ENCODE measurements at places on chromosomes 6 and 20.

- no peak for DNase-seq
These were observed 97.8 kb downstream of the NKAIN2 start for GRCh38 chr6:123901436-123901835.

- DNase-seq, result no peak
These were observed 75.6 kb upstream of the LGSN start for GRCh38 chr6:63395381-63395780.

- no peak for DNase-seq
These were observed 67.9 kb upstream of the TULP4 start for GRCh38 chr6:158244373-158244772.

DNA sequence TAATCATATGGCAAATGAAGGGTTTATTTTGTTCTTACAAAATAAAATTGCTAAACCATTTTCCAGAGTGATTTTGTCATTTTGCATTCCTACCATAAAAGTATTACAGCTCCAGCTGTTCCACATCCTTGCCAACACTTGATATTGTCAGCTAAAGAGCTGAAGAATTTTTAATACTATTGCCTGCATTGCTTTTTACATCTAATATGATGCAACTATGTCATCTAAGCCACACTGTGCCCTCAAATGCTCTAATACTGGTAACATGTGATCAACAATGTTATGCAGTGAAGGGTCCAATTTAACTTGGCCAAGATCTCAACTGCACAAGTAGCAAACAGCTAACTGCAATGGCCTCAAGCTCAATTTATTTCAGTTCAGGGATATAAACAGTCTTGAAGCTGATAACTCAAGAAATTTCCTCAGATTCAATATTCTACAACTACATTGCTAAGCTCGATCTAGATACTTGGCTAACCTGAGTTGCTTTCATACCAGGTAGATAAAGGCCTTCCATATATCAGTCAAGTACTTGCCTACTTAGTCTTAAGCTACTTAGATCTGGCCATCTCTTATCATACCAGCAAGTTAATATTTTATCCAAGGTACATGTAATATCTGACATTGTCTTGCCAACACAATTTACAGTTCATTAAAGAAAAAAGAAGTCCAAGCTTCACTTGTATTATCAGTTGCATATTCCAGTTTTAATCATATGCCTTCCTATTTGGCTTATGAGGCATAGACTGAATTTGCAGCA is 17.0 kb downstream of the AKIRIN2 start:
- no peak for DNase-seq

DNA sequence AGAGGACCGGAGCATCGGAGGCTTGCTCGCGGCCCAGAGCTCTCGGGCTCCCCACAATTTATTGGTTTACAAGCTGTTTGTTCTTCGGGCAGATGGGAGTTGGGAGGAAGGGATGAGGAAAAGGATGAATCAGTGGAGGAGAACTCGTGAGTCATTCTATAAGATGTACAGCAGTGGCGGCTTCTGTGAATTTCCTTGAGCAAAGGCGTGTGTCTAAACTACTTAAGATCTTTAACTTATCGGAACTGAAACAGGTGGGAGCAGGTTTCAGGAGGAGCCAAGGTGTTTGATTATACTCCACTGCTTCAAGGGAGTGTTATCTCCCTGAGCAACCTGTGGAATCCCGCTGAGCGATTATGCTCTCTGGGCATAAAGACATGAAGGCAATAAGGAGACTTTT is 50.5 kb upstream of the IBTK start:
- DNase-seq, result no peak

DNA sequence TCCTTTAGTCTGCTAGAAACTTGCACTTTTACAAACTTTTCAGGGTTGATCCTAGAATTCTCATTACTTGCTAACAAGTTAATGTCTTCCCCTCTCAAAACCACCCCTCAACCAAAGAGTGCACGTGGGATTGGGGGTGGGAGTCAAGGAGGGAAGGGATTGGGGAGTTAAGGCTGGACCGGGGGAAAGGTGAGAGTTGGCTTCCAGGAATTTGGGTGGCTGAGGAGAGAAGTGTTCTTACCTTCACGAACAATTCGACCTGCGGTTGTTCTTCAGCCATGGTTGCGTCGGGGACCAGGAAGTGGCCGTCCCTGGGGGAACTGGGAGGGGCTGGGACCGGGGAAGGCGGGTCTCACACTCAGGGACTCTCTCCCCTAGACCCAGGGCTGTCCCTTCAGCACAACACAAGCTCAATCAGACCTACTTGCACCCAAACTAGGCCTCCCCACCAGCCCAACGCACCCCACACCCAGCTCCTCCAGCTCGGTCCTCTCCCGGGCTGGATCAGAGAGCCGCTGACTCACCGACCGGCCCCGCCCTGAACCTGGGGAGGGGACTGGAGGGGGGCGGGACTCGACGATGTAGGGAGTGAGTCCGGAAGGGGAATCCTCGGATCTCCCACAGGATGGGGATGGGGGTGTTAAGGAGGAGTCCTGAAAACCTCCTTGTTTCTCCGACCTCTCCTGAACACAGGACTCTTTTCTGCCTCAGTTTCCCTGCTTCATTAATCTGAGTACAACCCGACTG is at the start of gene CLIC1:
CLIC1 (minus strand) TSS at position 510 of the 747 bp plus-strand sequence; CDS start at position 280, 230 bp downstream.
- DNase-seq, result no peak

- no peak for DNase-seq
These were observed 593.8 kb upstream of the NRSN1 start for GRCh38 chr6:23532227-23532626.

GRCh38 chr6:169160855-169161560 is 92.6 kb downstream of the THBS2 start:
- DNase-seq, result no peak

- DNase-seq, result no peak
These were observed 30.3 kb upstream of the GATA5 start for GRCh38 chr20:62506087-62506486.

GRCh38 chr6:11667876-11668275 is 110.7 kb downstream of the ADTRP start:
- DNase-seq, result no peak

GRCh38 chr6:157741948-157742556 is 81.0 kb upstream of the SNX9 start:
- DNase-seq, result no peak

DNA sequence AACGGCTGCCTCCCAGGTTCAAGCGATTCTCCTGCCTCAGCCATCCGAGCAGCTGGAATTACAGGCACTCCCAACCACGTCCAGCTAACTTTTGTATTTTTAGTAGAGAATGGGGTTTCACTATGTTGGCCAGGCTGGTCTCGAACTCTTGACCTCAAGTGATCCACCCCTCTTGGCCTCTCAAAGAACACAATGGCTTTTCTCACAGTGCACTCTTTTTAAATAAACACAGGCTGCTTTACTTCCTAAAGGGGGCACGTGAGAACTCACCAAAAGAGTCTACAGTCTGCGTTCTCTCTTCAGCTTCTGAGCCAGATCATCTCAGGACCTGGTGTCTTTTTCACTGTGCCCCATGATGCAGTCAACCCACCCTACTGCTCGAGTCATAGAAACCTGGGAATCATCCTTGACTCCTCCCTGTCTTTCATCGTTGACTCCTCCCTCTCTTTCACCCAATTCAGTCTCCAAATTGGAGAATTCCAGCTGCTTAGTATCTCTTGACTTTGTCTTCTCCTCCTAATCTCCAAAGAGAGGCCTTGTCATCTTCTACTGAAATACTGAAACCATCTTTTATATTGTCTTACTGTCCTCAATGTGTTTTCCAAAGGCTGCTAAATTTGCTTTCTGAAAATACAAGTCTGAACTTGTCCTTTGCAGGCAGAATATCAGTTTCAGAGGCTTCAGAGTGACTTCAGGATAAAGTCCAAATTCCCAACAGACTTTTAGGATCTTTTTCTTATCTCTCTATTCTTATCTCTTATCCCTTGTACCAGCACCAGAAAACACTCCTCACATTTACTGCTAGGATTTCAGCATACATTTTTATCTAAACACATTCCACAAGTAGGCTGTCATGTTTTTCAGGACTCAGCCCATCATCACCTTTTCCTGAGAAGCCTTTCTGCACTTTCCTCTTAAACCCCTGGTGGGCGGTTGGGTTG is 323.4 kb downstream of the SYNE1 start:
- no peak for DNase-seq

DNA sequence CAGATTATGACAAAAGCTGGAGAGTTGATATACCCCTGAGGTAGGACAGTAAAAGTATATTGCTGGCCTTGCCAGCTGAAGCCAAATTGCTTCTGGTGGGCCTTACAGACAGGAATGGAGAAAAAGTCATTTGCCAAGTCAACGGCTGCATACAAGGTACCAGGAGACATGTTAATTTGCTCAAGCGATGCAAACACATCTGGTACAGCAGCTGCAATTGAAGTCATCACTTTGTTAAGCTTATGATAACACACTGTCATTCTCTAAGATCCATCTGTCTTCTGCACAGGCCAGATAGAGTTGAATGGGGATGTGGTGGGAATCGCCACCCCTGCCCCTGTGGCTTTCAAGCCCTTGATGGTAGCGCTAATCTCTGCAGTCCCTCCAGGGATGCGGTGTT is 40.4 kb upstream of the POPDC3 start:
- no peak for DNase-seq

GRCh38 chr6:106204961-106205360 is 118.8 kb downstream of the PRDM1 start:
- no peak for DNase-seq

- no peak for DNase-seq
These were observed 8.5 kb downstream of the RNF8 start for GRCh38 chr6:37362101-37362828.

- no peak for DNase-seq
These were observed 3.5 kb upstream of the TRAF3IP2 start for GRCh38 chr6:111609028-111609820.

DNA sequence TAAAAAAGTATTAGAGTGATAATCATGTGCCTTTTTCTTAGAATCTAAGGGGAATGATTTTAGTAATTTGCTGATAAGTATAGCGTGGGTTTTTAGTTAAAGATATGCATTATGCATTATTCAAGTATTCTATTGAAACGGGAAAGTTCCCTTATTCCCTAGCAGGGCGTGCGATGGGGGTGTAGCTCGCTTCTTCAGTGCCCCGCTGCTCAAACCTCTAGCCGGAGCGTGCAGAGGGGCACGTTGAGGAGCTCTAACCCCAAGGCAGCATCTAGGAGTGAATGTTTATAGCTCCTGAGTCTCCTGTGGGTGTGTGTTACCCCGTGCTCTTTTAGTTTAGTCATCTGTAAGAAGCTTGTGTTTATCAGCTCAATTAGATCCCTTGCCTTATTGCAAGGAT is 1339.5 kb upstream of the MAP3K7 start:
- DNase-seq, result no peak

- no peak for DNase-seq
These were observed 270 bp downstream of the PLEKHG1 start for GRCh38 chr6:150600010-150600300.

All from amygdala (tissue), 56 donors.